ENCODE measurements at places on chromosomes 7 and 10.

DNA sequence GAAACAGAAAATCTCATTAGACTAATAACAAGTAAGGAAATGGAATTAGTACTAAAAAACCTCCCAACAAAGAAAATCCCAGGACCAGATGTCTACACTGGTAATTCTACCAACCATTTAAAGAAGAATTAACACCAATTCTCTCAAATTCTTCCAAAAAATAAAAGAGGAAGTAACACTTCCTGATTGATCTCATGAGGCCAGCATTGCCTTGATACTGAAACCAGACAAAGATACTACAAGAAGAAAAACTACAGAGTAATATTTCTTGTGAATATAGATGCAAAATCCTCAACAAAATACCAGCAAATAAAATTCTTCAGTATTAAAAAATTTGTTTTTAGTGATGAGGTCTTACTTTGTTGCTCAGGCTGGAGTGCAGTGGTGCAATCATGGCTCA, 21.3 kb downstream of the GCK start:
- no peaks in the 10 kb centered on the region for H3K36me3 ChIP-seq
- H3K27ac ChIP-seq, result no peak overlapping the region
- H3K4me3 ChIP-seq, result no peak overlapping the region

- no peaks in the 10 kb centered on the region for H3K27me3 ChIP-seq
- H3K36me3 ChIP-seq, result peaks cover 1% of the 10 kb centered on the region
- H3K27ac ChIP-seq, result no peak overlapping the region
- no peak for DNase-seq
- no peak overlapping the region for H3K4me3 ChIP-seq
- no peaks in the 10 kb centered on the region for H3K4me1 ChIP-seq
Measured at GRCh38 chr10:23585666-23586065, 146.8 kb downstream of the OTUD1 start.

DNA sequence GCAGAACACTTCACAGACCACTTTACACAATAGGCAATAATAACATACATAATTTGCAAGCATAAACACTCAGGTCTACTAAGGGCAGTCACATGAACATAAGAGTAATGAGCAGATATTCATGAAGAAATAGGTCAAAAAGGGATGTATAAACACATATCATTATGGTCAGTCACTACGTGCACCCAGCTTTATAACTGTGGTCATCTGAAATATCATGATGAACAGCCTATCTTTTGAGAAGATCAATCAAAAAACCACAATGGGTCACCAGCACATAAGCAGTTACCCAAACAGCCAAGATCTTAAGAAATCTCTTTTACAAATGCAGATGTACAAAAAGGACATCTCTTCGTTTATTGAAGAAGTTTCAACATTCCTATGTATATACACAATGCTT, 35.5 kb upstream of the DRGX start:
- no peak for DNase-seq
- H3K4me1 ChIP-seq, result no peaks in the 10 kb centered on the region
- H3K4me3 ChIP-seq, result no peak overlapping the region
- H3K27me3 ChIP-seq, result no peaks in the 10 kb centered on the region
- H3K36me3 ChIP-seq, result peaks cover 4% of the 10 kb centered on the region

DNA sequence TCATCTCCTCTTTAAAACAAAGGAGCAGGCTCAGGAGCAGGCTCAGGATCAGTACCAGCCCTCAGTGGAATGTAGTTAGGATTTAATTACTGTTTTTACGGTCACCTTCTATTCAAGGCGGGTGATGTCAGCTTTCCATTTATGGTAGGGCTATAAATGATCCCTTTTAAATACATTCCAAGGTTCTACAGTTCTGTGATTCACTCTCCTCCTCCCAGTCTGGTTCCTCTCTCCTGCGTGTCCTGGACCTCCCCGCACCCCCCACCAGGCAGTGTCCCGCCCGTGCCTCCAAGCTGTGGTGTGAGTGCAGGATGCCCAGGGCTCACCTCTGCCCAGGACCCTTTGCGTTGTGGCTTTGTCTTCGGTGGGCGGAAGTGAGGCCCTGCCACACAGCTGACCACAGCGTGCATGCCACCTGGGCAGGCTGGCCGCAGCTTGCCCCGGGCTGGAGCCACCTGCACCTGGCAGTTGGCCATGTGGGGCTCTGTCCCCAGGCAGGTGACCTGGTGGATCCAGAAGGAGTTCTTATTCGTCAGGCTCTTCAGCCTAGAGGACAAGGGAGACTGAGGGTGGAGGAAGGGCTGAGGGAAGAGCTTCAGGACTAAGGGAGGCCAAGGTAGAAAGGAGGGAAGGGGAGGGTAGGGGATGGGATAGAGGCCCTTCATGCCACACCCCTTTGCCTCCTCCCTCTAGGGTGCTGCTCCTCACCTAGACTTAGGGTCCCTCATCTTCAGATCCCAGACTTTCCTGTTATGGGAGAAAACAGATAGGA, 9.1 kb downstream of the LOXL4 start:
- no peaks in the 10 kb centered on the region for H3K27me3 ChIP-seq
- H3K27ac ChIP-seq, result no peak overlapping the region

GRCh38 chr10:16381083-16381482, 55.7 kb upstream of the PTER start:
- H3K4me3 ChIP-seq, result no peak overlapping the region
- no peaks in the 10 kb centered on the region for H3K36me3 ChIP-seq
- DNase-seq, result no peak
- H3K27me3 ChIP-seq, result peaks cover 9% of the 10 kb centered on the region
- H3K4me1 ChIP-seq, result no peaks in the 10 kb centered on the region

Measured in activated naive CD8-positive, alpha-beta T cell treated with anti-CD3 and anti-CD28 coated beads for 36 hours (primary cell).